NCI-H2081 (cell line): ENCODE measurements at places on chromosomes 1 and 21.

- no peak for DNase-seq
These were observed 81.9 kb downstream of the EPHB2 start for GRCh38 chr1:22792396-22793160.

GRCh38 chr21:45441431-45442255, 36.7 kb downstream of the COL18A1 start:
- no peak for DNase-seq

- no peak for DNase-seq
These were observed 121.2 kb upstream of the SGIP1 start for GRCh38 chr1:66412704-66413103.

DNA sequence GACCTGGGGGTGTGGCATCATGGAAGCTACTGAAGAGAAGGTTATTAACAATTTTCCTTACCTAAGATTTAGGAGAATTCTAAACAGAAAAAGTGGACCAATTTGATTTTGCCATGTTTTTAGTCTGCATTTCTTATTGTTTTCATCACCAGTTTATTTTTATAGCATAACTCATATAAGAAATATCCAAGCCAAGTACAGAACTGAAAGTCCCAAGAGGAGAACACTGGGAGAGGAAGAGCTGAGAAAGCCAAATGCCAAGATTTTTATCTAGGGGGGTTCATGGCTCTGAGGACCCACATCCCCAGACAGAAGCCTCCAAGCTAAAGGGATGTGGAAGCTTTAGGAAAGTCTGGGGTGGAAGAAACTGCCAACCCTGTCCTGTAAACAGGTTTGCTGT, 109.4 kb upstream of the DUSP10 start:
- no peak for DNase-seq

- no peak for DNase-seq
These were observed 804.6 kb upstream of the ADGRL4 start for GRCh38 chr1:79811173-79811572.

DNA sequence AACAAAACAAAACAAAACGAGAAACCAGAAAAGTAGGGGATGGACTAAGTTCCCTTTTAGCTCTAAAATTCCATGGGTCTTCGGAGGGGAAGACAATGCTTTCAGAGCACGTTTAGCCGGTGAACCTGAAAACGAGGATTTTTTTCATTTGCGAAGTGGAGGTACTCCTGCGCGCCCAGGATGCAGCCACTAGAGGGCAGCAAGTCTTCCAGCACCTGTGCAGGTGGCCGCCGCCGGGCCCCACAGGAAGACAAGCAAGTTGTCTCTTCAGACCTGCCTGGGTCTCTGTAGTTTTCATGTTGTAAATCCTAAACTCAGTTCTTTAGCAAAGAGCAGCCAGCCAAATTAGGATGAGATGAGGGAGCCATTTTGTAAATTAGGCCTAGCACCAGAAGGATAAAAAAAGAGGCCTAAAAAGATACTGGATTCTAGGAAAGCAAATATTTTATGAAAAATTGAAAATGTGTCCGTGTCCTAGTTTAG, 17.7 kb upstream of the SNX27 start:
- DNase-seq: peak; percentile 85
